NCI-H1105 treated with DMSO at 0.1 percent for 48 hours (cell line): ENCODE measurements at places on chromosomes 7 and 10.
A peak's percentile ranks its signal among the peaks of the same experiment; 100 is the strongest.

DNA sequence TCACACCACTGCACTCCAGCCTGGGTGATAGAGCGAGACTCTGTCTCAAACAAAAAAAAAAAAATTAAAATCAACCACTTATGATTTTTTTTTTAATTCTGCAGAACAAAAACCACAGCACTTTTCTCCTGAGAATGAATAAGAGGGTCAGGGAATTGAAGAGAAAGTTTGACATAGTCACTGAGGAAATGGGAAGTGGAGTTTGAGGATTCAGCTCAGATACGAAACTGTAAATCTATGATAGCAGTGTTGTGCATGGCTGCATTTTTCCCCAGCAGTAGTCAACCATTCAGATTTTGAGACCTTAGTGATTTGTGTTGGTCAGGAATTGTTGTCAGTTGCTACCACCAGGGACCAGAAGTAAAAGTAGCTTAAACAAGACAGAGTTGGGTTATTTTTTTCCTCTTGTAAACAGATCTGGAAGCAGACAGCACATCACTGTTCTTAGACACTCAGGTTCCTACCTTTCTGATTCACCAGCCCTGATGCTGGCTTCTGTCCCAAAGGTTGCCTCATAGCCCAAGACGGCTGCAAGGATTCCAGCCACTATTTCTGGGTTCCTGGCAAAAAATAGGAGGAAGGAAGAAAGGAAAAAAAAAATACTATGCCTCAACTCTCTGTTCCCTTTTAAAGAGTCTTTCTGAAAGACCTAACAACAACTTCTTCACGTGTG, 20.1 kb downstream of the PILRA start:
- no peak for DNase-seq

- no peak for DNase-seq
Measured at GRCh38 chr10:110744782-110745181, 100.6 kb downstream of the RBM20 start.

- DNase-seq = no peak
Measured at GRCh38 chr7:49112647-49113046, 188.3 kb downstream of the CDC14C start.

DNA sequence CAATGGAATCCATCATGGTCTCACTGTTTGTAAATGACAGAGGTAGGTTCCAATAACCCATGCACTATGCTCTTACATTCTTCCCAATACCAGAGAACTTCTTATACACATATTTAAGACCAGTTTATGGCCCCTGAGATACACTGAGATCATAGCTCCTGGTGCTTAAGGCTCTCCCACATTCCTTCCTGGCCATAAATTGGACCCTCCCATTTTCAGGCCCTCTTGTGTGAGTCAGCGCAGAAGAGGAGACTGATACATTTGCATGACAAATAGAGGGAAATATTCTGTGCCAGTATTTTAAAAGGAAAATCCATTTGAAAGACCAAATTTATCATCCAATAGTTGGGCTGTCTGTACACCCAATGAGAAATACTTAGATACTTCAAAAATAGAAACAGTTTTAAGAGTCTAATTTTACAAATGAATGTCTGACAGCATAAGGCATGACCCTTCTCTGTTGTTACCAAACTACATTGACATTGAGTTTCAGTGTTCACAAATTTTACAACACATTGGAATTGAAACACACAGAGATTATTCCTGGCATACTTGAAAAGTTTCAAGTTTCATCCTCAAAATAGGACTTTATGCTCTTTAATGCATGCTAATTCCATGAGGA, 35.3 kb downstream of the SLC16A9 start:
- DNase-seq = no peak

DNA sequence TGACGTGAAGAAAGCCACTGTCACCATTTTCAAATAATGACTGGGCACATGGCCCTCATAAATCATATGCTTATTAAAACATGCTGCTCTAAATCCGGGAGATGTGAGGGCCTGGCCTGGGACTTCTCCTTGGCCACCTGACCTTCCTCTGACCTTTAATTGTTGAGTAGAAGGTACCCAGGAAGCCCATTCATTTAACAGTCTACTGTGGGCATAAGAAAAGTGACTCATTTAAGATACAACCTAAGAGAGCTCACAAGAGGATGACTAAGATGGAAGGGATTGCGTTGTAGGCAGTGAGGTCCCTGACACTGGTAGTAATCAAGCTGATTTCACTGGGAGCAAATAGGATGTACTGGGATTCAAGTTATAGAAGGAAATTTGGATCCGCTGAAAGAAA, 203.4 kb upstream of the GPR26 start:
- DNase-seq = no peak

GRCh38 chr7:593324-594115, 73.9 kb upstream of the PDGFA start:
- DNase-seq = no peak

GRCh38 chr7:101488826-101489572, 126.3 kb downstream of the COL26A1 start:
- DNase-seq = no peak

GRCh38 chr7:152333134-152333533, 102.7 kb downstream of the KMT2C start:
- no peak for DNase-seq

DNA sequence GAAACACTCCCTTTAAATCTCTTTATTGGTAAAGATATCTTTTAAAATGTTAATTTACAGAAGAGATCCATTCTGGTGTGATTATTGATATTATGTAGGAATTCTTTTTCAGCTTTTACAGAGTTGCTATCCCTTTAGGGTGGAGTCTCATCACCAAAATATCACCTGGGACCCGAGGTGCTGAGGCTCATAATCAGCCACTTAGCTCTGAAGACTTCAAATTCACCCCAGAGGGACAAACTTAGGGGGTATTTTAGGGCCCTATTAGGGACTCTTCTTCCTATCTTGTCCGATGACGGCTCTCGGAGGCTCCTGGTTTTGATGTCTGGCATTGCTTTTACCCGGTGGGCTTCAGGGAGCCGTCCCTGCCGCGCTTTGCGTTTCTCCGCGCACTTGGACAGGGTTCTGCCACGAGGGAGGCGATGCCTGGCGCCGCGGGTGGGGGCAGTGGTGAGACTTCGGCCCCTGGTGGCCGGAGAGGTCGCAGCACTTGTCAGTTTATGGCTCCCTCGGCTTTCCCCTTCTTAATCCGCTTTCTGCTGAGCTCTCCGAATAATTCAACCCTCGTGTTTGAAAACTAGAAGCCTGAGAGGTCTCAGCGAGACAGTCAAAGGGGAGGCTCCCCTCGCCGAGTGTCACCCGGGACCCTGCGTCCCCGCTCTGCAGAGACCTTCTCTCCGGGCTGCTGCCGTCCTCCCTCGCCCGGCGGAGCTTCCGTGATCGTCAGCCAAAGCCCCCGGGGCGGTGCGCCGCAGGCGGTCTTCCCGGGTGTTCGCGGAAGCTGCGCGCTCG, 27.8 kb downstream of the RBM20 start:
- peak; percentile 12 for DNase-seq

GRCh38 chr7:80078159-80078731, 56.4 kb upstream of the GNAI1 start:
- peak; percentile 59 for DNase-seq

DNA sequence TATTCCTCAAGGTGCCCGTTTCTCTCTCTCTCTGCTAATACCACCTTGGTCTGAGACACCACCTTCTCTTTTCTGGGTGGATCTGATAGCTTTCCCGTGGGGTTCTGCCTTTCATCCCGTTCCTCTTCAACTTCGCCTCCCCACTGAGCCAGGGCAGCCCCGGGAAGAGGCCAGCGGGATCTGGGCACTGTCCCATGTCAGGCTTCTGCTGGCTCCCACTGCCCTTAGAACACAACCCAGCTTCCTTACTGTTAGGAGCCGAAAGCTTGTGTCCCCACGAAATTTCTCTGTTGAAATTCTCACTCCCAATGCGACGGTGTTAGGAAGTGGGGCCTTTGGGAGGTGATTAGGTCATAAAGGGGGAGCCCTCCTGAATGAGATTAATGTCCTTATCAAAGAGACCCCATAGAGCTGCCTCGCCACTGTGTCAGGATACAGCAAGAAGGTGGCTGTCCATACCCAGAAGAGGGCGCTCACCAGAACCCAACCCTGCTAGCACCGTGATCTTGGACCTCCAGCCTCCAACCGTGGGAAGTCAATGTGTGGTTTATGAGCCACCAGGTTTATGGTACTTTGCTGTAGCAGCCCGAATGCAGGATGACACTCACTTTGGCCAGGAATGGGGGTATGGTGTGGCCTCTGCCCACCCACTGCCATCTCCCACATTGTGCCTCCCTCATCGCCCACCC, 79.2 kb downstream of the CAMK1D start:
- no peak for DNase-seq

DNA sequence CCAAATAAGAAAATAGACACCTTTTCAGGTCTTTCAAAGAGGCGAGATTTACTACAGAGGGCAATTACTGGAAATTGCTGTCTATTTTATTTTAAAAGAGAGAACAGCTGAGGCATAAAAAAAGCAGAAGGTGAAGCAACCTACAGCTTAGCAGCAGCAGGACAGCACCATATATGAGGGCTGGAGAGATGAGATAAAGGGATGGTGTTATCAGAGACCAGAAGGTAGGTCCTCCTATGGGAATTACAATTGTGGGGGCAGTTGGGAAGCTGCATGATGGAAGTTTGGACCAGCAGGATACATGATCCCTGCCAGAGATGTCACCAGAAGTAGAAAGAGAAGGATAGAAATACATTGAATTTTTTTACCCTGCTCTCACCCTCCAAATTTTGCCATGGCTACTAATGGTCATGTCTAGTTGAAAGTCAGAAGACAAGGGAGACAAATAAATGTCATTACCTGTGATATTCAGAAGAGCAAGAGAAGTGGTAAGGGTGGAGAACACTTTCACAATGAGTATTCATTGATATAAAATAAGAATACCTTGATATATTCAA, 77.2 kb upstream of the CALCR start:
- no peak for DNase-seq

DNA sequence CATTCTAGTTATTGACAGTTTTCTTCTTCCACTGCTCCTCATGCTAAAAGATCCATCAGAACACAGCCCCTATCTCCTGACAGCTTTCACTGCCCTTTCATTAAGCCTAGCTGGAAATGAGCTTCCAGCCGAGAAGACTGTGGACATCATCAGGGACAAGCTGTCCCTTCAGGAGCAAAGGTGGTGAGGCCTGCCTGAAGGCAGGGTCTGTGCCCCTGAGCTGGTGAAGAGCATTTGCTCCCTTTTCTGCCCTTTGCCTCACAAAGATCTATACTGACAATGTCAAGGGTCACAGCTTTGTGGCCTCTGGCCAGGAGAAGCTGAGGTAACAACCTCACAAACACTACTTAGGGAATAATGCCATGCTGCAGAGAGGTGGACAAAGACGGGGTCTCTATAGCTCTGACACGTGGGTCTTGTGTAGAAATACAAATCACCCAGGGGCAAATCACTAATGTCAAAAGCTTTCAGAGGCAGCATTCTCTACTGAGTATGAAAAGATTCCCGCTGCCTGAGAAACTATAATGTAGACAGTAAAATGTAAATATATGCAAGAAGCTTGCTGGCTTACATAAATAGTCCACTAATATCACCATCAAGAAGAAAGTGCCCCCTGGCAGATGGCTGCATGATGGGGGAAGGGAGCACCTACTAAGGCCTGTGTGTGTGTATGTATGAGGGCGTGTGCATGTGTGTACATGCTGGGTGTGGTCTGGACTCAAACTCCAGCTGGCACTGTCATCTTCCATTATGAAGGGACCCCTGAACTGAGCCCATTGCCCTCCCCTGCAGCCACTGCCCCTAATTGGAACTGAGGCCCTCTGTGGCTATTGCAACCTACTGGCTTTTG, 55.8 kb downstream of the HBP1 start:
- no peak for DNase-seq

DNA sequence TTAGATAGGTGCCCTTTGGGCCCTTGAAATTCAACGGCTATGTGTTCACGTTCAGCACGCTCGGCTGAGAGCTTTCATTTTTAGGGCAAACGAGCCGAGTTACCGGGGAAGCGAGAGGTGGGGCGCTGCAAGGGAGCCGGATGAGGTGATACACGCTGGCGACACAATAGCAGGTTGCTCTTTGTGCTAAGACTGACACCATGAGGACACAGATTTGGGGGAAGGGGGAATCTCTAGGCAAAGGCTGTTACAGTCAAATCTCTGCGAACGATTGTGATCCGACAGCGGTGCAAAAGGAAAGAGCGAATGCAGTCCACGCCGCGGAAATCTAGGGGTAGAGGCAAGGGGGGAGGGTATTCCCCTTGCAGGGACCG, 667 bp downstream of the KLLN start:
- peak; percentile 48 for DNase-seq

DNA sequence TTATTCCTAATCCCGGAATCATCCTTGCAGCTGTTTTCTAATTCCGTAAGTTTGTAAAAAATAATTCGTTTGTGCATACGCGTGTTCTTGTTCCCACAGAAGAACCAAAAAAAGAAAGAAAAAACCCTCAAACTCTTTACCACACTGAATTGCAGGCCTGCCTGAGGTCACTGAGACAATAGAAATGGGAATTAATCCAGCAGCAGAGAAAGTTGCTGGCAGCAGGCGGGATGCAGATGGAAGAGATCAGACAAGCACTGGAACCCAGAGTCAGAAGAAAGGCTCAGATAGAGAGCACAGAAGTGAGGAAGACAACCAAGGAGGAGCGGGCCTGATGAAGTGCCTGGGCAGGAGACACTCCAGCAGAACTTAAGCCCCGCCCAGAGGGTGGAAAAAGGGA, 141.5 kb upstream of the VWC2 start:
- no peak for DNase-seq

- no peak for DNase-seq
Measured at GRCh38 chr10:116355341-116355740, 31.1 kb downstream of the CCDC172 start.

GRCh38 chr7:50671386-50671785, 106.2 kb upstream of the DDC start:
- DNase-seq = no peak

- no peak for DNase-seq
Measured at GRCh38 chr10:12701696-12702095, 299.8 kb downstream of the CCDC3 start.

GRCh38 chr7:29319719-29320521, 125.3 kb downstream of the CHN2 start:
- no peak for DNase-seq

DNA sequence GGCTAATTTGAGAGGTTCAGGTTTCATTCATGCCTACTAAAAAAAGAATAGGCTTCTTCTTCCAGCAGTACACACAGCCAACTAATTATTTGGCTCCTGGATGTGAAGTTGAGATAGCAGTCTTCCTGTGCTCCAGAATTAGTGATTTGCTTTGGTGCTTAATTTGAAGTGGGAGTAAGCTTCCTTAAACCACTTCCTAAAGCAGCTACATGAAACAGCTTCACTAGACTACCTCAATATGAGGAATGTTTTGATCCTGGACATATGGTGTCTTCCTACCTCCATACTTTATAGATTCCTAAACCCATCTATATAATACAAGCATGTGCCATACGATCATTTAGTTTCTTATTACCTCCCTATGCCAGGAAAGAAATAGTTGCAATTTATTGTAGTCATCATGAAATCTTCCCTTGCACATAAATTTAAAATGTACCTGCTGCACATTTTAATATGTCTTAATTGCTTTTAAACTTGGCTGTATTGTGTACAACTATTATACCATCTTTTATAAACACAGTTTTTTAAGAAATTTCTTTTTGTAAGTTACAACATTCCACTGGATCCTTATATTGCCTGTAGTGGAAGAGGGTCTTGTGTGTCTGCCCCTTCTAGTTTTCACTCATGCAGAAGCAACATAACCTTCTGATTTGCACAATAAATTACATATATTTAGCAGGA, 8.6 kb downstream of the VIM start:
- no peak for DNase-seq
